ENCODE measurements at places on chromosomes 3 and 15.

DNA sequence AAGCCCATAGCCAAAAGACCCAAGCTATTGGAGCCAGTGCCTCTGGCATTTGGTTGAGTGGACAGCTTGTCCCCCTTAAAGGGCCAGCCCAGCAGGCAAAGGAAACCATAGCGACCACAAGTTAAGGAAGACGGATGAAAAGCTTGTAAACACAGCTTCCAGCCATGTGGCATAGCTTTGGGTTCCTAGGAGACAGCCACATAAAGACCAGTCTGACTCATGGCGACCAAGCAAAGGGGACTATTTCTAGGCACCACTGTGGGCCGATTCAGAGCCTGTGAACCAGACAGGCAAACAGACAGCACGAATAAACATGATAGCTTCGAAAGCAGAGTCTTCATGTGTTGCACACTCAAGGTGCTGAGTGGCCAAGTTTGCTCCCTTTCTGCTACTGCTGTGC, 30.5 kb upstream of the SRGAP3 start:
- DNase-seq = no peak

GRCh38 chr3:15355086-15355485, 22.7 kb upstream of the SH3BP5 start:
- DNase-seq = no peak

- no peak for DNase-seq
Measured at GRCh38 chr3:55491296-55491816, 4.2 kb upstream of the WNT5A start.

GRCh38 chr3:4987538-4988296, 8.5 kb downstream of the BHLHE40 start:
- no peak for DNase-seq

DNA sequence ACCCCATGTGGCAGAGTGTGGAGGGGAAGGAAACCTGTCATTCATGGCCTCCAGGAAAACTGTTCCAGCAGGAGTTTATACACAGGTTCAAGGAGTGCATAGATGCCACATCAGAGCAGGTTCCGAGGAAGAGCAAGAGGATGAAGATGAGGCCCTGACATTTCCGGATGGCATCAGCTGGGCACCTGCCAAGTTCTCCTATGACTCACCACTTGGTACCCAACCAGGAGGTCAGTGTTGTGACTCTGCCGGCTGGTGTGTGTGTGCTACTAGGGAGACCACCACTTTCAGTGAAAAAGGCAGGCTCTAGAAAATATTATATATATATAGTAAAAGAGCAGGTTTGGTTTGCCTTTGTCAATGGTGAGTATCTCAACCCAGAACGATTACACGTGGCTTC, 69.3 kb downstream of the NTRK3 start:
- no peak for DNase-seq

DNA sequence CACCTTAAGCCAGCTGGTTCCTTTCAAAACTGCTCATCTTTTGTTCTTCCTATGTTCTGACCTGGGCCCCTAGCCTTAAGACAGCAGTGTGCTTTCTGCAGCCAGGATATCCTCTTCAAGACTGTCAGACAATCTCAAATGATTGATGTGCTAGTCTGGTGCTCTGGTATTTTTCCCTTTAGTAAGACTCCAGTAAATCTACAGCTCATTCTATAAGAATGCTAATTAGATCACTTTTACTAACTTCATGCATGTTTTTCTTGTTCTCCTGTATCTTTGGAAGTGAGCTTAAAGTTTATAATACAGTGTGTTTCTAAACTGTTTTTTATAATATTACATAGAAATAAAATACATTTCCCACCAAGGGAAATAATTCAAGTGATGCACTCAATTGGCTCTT, 220.9 kb upstream of the NANOGP8 start:
- no peak for DNase-seq

DNA sequence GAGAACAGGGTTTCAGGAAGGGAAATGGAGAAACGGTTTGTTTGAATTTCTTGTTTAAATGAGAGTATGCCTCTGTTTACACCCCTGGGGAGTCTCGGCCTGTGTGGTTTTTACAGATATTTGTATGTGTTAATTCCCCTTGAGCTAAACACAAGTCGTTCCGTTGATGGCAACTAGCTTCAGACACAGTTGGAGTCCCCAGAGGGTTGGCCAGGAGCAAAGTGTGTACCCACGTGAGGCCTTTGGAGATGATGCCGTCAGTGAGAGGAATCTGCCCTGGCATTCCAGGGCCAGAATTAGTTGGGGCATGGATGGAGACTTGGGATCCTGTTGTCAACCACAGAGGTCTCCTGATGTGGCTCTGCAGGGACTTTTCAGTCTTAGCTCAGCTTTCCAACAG, 44.0 kb downstream of the CEMIP start:
- DNase-seq = no peak

- DNase-seq = no peak
Measured at GRCh38 chr15:51833772-51834171, 4.3 kb downstream of the TMOD3 start.

- DNase-seq = no peak
Measured at GRCh38 chr15:91826443-91826842, 27.1 kb upstream of the SLCO3A1 start.

DNA sequence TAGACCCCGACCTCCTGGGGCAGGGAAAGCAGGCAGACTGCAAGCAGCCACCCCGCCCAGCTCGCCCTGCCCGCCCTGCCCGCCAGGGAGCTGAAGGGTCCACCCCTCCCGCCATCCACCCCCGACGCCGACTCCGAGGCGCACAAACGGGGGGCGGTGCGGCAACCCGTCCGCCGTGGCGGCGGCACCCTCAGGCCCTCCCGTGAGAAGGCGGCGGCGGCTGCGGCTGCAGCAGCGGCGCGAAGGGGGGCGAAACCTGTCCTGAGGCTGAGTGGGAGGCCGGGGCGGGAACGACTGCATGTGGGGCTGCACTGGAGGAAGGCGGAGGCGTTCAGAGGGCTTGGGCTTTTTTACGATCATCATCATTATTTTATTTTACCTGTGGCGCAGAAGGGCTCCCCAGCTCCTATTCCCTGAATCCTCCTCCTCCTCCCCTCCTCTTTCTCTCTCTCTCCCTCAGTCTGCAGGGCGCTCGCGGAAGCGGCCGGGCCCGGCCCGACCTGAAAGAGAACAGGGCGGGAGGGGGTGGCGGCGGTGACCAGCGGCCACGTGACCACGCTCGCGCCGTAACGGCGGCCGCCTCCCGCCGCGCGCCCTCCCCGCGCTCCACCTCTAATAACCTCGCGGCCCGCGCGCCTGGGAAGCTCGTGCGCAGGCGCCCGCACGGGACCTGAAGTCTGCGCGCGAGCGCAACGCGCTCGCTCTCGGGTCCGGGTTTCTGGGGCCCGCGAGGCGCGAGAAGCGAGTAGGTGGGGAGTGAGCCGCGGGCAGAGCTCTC, at the start of gene TBC1D5:
Gene TBC1D5, minus strand, starts transcription at position 530 of the 778 bp plus-strand sequence. CDS start 234,061 bp downstream, outside the sequence.
- peak; percentile 67 for DNase-seq

GRCh38 chr3:43287500-43287873, 1.1 kb downstream of the SNRK start:
- DNase-seq = no peak

GRCh38 chr3:55180936-55181535, 253.2 kb upstream of the LRTM1 start:
- DNase-seq = no peak

GRCh38 chr3:101532783-101533602, 20.0 kb upstream of the SENP7 start:
- no peak for DNase-seq

GRCh38 chr3:136818191-136818768, 646 bp upstream of the SLC35G2 start:
- DNase-seq = no peak

DNA sequence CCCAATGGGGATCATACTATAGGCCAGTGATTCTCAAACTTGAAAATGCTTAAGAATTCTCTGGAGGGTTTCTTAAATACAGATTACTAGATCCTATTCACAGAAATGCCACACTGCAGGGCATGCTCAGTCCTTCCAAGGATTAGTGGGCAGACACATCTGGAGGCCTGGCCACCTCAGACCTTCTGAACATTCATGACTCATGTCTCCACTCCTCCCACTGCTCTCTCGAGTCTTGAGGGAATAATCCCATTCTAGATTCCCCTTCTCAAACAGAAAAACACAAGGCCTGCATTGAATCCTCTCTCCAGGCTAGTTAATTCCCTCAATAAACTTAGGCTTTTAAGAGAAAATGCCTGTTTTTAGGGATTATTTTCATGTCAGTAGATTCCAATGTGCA, 22.1 kb downstream of the ZNF621 start:
- DNase-seq = no peak

- DNase-seq = no peak
Measured at GRCh38 chr3:194137506-194138474, 1.8 kb downstream of the HES1 start.

- no peak for DNase-seq
Measured at GRCh38 chr3:86787091-86787490, 203.9 kb downstream of the VGLL3 start.

DNA sequence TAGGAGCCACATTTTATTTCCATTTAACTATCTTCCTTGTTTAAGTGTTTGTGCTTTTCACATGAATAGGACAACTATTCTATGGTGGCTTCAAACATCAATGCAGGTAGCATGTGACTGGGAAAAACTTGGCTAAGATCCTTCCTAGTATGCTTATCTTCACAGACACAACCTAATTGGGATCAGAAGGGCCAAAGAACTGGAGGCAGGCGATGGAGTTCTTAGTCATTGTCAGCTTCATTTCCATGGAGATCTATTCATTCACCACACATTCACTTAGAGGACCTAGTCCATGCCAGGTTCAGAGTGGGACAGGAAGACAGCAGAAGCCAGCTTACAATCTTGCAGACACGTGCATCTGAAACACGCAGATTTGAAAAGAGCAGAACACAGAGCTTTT, 277.5 kb upstream of the PPP2R3A start:
- DNase-seq = no peak

GRCh38 chr15:74857671-74858368, 14.9 kb upstream of the ULK3 start:
- DNase-seq = no peak

GRCh38 chr3:52645549-52645948, 40.2 kb downstream of the PBRM1 start:
- no peak for DNase-seq

DNA sequence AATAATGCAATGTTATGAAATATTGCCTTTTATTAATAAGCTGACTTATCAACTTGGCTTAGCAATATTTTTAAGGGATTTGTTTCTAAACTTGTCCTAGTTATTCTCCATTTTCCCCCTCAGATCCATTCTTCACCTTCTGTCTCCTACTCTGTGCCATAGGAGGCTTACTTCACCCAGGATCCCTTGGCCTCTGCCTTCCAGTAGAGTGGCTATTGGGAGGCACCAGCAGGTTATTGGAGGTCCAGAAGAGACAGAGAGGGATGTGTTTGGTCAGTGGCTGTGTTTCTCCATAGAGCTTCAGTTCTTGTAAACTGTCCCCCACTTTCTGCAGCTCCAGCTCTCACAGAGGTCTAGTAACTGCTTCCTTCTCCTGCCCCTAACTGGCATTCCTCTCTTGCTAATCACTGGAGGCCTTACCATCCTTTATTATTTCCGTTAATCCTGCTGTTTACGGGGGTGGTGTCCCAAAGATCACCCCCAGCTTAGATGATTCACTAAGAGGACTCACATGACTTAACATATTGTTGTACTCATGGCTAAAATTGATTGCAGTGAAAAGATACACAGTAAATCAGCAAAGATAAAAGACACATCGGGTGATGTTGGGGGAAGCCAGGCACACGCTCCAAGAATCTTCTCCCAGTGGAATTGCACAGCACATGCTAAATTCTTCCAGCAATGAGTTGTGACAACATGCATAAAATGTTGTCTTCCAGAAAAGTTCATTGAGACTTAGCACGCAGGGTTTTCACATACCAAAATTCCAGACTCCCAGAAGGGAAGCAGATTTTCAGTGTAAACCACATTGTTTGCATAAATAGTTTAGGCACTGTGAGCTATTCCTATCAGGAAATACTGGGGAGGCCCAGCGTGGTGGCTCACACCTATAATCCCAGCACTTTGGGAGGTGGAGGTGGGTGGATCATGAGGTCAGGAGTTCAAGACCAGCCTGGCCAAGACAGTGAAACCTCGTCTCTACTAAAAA, 67.5 kb downstream of the RPL22L1 start:
- DNase-seq = no peak

DNA sequence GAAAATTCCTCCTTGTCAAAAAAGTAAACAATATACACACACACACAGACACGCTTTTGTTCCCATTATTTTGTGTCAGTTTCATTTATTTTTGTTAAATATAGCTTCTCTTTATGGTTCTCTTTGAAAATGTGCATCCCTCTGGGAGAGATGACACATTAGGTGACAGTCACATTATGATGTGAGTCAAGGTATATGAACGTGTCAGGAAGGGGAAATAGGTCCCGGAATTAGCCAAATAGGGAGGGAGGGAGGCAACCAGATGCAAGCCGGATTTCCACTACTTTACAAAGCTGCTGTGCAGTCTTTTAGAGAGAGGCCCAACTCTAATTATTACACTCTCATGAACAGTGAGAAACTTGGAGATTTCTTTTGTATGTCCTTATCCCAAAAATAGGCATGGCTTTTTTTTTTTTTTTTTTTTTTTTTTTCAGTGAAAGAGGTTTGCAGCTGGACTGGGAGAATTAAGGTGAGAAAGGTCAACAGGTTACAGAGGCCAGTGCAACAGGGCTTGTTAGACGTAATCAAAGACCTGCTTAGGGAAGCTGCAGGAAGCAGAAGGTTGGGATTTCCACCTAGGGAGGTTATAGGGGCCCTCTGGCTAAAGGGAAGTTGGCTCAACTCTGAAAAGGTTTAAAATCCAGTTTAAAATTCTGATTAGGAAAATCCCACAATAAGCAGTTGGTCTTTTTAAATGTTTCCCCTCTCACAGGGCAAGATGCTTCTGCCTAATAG, 240.5 kb upstream of the UBE2E1 start:
- no peak for DNase-seq

- DNase-seq = no peak
Measured at GRCh38 chr15:85759376-85759775, 35.3 kb downstream of the KLHL25 start.

- DNase-seq = no peak
Measured at GRCh38 chr3:24505691-24506550, 11.3 kb upstream of the THRB start.

DNA sequence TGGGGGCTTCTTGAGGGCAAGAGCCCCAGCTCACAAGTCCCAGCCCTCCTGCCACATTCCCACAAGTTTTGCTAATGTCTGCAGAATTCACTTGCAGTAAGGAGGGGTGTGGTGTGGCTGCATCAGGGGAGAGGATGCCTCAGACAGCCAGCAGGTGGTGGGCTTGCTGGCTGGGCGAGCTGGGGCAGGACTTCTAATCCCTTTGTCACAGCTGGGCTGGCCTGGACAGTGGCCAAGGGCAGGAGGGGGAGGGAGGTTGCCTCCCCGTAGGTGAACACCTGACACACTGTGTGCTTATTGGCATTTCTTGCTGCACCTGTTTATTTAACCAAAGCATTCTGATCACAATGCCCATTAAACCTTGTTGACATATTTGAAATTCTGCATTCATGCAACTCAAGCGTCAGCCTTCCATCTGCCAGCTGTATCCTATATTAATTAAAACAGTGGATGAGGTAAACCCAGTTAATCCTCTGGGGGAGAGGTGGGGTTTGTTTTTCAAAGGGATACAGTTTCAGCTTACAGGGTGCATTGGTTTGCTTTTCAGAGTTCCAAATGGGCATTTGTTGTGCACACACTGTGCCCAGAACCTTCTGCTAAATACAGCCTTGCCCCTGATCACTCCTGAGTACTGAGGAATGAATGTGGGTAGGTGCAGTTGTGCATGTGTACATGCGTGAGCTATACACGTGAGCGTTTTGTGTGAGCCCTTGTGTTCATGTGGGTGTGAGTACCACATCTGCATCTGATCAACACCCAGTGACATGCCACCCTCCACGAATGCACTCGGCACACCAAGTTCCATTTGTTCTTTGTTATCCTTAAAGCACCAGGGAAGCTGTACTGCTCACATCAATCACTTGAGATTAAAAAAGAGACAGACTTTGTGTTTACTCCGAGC, 268.7 kb downstream of the XXYLT1 start:
- no peak for DNase-seq

GRCh38 chr15:61226361-61227256, 2.5 kb downstream of the RORA start:
- DNase-seq = no peak

All from stimulated activated CD4-positive, alpha-beta T cell treated with anti-CD3 and anti-CD28 coated beads, Interleukin-1b, Interleukin-23, amount 100 ng/mL, for 1 hour (primary cell).